ENCODE measurements at places on chromosomes 11 and 22.

DNA sequence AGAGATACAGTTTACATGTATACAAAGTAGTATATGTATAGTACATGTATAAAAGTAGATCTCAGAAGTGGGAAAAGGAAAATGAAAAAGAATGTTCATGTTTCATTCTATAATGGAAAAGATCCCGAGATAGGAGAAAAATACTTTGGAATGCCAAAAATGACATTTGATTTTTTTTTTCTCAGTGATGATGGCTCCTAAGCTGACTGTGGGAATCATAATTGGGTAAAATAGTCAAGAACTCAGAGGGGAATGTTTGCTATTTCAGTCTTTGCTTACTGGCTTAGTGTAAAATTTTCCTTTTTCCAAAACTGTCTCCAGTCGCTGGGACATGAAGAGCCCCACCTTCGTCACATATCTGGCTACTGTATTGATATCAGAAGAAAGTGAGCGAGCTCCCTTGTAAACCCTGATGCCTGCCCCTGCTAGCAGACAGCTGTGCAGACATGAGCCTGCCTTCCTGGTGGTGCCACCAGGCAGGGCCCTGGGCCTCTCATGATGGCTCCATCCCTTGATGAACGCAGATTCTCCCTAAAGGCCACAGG is 944.6 kb downstream of the NTM start:
- no peak for DNase-seq

DNA sequence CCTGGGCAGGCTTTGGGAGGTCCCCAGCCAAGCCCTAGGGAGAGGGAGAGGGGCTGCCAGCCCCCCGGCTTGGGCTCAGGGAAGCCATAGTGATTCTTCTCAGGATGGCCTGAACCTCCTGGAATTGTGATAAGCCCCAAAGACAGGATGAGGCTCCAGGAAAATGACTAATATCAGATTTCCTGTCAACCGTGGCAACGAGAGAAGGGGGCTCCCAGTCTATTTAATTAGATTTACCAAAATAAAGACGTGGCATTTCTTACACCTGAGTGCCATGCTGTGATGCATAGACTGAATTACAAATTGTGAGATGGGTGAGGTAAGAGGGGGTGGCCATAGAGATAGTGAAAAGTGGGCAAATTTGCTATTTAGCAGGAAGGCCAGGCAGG is 20.4 kb downstream of the SERPINH1 start:
- DNase-seq, result no peak

DNA sequence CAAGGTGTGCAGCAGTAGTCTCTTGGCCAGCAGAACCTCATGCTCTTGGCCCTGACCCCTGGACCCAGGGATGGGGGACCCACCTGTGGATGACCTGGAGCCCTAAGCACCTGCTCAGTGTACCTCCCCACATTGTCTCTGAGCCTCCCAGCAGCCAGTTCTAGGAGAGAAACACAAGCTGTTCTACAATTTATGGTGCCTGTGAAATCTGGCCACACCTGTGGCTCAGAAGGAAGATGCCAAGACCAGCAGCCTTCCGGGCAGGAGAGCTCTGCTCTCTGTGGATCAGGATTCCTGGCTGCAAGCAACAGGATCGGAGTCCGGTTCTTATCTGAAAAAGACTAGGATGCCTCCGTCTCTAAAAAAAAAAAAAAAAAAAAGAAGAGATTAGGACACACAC is 103.6 kb upstream of the ANO1 start:
- no peak for DNase-seq

DNA sequence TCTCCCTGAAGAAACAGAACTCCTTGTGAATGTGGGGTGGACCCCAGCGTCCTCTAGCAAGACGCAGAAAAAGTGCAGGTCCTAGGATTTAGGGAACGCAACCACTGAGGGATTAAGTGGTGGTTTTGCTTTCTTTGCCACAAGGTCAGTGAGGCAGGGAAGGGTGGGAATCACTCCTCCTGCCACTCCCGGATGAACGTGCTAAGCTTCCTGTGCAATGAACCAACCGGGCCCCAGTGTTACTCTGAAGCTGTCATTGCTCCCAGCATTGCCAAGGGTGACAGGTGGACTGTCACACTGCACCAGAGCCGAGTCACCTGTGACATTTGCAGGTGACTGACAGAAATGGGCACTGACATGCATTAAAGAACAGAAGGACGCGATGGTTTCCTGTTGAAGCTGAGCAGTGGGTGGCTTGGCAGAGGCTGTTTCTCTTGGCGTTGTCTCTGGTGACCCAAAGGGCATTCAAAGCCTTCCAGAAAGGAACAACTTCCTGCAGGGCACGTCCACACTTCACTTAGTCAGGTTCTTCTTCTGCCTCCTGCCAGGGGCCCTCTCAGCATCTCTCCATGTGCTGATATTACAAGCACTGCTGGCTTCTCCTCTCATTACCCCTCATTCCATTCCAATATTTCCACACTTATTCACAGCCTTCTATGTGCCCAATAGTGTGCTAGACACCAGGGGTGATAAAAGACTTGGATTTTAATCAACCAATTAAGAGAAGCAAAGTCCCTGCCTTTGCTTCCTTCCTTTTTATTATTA is 9.7 kb downstream of the KIRREL3 start:
- peak; percentile 47 for DNase-seq

GRCh38 chr11:130580372-130580771 is 131.9 kb downstream of the ADAMTS15 start:
- DNase-seq, result peak; percentile 51

- no peak for DNase-seq
These were observed 145.5 kb downstream of the LARGE1 start for GRCh38 chr22:33774781-33775180.

- DNase-seq, result no peak
These were observed 57.7 kb downstream of the PICALM start for GRCh38 chr11:86011175-86011574.

DNA sequence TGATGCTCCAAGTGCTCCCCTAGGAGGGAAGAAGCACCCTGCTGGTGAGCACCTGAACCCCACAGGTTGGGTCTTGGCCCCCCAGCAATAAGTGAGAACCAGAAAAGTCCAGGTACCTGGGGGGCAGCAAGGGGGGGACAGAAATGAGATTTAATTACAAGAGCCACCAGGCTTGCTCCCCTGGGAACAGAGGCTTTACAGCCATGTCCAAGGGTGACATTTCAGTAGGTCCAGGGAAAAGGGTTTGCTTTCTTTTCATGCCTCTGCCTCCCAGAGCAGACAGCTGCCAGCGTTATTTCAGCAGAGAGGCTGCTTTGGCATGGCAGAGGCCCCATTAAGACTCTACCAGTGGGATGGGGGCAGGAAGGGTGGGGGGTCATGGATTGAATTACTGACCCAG is 437.7 kb downstream of the BUD13 start:
- DNase-seq, result no peak

DNA sequence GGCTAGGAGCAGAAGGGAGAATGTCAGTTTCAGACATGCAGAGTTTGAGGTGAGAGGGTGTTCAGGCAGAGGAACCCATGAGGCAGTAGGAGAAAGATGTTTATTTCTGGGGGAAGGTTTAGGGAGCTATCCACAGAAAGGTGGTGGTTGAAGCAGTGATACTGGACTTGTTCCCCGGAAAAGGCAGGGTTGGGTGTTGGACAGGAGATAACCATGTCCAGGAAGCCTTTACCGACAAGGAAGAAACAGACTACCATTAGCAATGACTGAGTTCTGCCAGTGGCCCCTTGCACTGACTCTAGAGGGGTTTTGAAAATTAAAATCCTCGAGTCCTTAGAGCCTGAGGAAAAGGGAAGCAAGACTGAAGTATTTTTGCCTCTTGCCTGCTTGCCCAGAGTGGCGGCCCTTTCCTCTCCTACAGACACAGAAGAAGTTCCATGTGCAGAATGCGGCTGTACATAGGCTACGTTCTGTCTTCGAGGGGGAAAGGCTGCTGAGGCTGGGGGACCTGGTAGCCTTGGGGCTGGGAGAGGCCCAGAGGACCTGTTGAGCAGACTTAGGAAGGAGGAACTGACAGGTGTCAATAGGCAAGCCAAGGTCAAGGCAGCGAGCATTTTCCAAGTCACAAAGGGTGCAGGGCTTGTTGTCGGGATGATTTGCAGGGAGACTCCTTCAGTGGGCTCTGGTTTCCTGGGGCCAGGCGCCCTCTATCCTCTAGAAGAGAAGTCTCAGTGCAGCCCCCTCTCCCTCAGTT is 146.7 kb downstream of the LDLRAD3 start:
- no peak for DNase-seq

DNA sequence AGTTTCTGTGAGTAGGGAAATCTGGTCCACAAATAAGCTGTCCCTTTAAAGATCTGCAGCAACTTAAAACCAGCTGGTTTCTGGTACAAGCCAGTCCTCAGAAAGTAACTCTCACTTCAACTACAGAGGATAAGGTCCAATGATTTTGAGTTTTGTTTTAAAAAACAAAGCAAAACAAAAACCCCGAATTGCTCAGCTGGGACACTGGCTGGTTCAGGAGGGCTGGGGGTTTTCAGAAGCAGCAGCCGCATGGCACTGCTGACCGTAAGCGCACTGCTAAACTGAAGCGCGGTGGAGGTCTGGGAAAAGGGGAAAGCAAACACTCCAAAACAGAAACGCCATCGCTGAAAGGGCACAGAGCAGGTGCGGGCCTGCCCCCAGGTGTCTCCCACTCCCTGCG is 59.7 kb downstream of the MICAL3 start:
- no peak for DNase-seq

GRCh38 chr11:78949976-78950690 is 375.5 kb upstream of the NARS2 start:
- DNase-seq, result no peak

- DNase-seq, result no peak
These were observed 106.9 kb upstream of the SORL1-AS1 start for GRCh38 chr11:121559606-121560200.

DNA sequence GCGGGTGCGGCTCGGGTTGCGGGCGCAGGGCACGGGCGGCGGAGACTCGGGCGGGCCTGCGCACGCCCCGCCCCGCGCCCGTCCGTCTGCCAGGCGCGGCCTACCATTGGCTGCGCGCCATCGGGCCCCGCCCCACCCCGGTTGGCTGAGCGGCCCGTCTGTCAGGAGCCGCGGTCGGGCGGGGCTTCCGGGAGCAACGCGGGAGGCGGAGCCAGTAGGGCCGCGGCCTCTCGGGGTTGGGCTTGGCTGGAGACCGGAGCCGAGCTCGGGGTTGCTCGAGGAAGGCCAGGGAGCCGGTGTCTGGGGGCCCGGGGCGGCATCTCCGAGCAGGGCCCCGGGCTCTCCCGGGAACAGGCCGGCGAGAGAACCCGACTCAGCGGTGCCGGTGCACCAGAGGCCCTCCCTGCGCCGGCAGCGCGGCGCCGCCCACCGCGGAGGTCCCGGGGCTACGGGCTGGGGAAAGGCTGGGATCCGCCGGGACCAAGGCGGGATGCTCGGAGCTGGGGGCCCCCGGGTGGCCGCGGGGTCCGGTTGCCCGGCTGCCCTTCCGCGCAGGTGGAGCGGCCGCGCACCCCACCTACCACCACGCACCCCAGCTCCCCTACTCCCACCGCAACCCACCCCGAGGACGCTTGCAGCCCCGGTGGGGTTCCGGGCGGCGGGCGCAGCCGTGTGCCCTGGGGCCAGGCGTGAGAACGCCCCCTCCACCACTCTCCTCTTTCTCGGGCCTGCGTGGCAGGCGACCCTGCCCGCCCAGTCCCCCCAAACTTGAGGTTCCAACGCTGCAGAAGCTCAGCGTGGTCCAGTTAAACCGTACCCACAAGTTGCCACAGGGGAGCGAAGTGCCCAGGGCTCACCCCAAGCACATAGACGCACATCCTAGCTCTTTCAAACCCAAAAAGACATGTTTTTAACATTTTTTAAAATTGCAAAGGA is at the start of gene HRAS:
Gene HRAS, minus strand, starts transcription at position 58 of the 936 bp plus-strand sequence.
- peak; percentile 89 for DNase-seq

DNA sequence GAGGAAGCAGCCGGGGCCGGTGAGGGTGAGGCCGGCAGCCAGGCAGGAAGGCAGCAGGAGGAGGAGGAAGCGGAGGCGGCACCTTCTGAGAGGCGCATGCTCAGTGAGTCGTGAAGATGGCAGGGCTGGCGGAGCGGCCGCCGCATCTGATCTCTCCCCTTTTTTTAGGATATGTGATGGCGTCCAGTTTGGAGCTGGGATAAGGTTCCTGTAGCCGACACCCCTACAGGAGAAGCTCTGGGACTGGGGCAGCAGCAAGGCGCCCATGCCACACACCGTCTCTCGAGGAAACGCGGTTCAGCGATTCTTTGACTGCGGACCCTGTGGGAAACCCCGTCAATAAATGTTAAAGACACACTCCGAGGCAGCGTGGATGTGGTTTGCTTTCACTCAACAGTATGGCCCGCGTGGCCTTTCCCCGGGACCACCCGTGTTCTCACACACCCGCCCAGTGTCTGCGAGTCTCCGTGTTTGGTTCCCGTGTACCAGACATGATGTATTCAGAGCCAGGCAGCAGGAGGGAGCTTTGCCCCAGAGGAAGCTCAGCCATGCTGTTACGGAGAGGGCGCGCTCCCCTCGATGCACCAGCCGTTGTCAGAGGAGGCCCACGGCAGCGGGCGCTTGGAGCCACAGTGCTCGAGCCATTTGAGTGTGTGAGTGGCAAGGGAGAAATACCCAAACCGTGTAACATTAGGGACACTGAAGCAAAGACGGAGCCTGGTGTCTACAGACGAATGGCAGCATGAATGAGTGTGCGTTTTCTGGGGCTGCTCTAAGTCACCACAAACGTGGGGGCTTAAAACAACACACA is 27.7 kb upstream of the PARVB start:
- DNase-seq, result no peak

DNA sequence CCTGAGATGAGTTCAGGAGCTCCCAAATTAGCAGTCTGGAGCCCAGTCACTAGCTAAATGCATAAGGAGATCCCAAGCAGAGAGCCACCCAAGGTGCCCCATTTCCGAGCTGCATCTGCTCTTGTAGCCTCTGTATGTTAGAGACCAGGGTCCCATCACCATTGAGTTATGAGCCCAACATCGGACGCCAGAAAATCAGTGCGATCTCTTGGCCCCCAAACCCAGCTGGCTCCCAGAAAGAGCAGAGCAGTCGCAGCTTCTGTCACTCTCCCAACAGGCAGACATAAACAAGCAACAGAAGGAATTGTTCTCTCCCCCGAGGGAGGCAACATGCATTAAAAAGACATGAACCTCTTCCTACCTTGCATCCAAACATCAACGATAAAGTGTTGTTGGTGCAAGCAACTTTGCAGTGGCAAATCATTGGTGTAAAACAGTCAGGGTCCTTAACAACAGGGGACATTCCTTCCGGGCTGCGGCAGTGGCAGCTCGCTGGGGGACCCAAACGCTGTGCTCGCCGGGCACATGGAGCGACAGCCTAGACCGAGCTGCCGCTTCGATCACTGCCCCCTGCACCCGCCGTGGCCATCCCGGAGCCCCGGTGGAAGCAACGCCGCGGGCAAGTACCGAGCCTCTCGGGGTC is 907.1 kb downstream of the DLG2 start:
- DNase-seq, result no peak

- DNase-seq, result no peak
These were observed 28.7 kb downstream of the MPPED1 start for GRCh38 chr22:43440556-43440955.

DNA sequence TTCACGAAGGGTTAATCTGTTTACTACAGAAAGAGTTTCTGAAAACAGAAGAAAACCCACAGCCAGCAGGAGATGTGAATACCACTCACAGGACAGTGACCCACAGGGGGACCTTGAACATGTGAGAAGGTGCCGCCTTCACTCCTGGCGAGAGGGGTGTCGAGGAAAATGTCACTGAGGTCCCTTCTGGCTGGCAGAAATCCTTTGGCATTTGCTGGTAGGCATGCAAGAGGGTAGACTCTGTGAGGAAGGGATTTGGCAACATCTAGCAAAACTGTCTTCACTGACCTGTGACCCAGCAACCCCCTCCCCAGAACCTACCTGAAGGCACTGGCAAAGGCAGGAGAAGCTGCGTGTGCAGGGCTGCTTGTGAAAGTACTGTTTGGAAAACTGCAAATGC is 8.6 kb downstream of the KCNQ1 start:
- DNase-seq, result no peak
